ENCODE measurements at places on chromosomes 6 and 20. TPM values are rescaled to one million over a fixed set of nuclear protein-coding genes. Genes with fewer than 3 reads are reported as not detected.
A peak's percentile ranks its signal among the peaks of the same experiment; 100 is the strongest.

GRCh38 chr20:32501709-32502108 lies 83.4 kb downstream of the NOL4L start:
- DNase-seq: no peak

- no peak for DNase-seq
Measured at GRCh38 chr6:41425511-41425910, 90.1 kb downstream of the NCR2 start.

DNA sequence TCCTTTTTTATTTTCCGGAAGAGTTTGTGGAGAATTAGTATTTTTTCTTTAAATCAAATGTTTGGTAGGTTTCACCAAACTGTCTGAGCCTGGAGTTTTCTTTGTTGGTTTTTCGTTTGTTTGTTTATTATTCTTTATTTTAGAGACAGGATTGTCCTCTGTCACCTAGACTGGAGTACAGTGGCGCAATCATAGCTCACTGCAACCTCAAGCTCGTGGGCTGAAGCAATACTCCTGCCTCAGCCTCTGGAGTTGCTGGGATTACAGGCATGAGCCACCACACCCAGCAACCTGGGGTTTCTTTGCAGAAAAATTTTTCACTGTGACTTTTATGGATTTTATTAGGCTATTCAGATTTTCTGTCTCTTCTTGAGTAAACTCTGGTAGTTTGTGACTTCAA lies 120.2 kb upstream of the LOC128125822 start:
- no peak for DNase-seq

DNA sequence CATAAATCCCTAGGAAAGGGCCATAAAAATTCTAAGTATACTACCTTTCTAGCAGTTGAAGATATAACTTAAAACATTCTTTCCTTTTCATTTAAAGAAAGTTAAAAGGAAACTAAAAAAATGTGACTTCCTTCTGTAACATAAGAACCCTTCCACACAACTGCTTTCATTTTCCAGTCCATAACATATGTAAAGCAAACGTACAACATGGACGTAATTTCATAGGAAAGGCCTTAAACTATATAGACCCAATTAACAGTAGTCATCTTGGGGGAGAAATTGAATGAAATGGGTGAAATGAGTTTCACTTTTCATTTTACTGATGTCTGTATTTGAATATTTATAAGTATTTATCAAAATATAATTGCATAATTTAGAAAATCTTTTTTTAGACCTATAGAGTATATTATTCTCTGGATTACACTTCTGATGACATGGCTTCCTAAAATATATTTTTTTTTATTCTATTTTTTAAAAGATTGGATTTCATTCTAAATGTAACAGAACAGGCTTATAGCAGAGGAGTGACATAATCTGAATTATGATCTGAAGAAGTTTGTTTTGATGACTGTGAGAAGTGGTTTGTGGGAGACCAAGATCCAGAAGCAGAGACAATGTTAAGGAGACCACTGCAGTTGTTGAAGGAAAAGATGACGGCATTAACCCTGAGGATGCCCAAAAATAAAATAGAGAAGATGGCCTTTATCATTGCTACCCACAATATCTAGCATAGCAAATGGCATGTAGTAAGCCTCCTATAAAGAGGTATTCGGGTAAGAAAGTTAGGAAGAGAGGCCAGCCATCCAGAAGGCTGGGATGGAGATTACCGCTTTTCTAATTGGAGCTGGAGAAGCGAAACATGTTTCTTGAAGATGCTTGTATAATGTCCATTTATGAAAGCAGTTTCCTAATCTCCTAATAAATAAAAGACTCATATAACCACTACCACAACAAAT lies 260.4 kb downstream of the PTPRK start:
- DNase-seq: no peak

DNA sequence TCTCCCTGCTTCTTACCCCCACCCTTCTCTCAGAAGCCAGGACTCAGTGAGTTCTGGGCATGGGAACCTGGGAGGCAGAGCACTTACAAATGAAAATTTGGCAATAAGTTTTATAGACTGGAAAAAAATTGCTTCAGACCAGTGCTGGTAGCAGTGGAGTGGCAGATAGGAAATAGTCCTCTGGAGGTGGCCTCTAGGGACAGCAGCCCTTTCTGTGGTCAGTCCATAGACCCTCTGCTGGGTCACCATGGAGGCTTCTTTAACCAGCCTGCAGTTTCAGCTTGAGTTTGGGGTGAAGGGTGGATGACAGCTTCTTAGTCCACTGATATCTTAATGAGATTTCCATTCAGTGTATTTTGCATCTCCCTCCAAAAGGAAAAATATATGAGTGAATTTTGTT lies 179.1 kb downstream of the ARID1B start:
- DNase-seq: no peak

- peak; percentile 12 for DNase-seq
Measured at GRCh38 chr6:118495485-118496280, 52.4 kb upstream of the PLN start.

- DNase-seq: no peak
Measured at GRCh38 chr6:24147511-24148153, 21.6 kb downstream of the NRSN1 start.

- no peak for DNase-seq
Measured at GRCh38 chr6:158752613-158753012, 66.6 kb downstream of the EZR start.

DNA sequence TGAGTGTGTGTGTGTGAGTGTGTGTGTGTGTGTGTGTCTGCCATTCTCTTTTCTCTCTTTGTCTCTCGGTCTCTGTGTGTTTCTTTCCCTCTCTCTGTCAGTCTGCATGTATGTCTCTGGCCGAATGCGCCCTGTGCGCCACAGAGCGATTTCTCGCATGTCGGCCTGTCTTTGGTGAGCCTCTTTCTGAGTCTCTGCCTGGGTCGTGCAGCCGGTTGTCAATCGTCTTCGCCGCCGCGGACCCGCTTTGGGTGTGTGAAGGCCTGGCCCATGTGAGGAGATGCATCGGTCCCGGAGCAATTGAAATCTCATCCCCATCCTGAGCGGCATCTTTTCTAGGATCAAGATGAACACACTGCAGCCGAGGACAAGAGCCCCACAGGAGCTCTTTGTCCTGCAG lies 1567.2 kb upstream of the DEFB115 start:
- no peak for DNase-seq

DNA sequence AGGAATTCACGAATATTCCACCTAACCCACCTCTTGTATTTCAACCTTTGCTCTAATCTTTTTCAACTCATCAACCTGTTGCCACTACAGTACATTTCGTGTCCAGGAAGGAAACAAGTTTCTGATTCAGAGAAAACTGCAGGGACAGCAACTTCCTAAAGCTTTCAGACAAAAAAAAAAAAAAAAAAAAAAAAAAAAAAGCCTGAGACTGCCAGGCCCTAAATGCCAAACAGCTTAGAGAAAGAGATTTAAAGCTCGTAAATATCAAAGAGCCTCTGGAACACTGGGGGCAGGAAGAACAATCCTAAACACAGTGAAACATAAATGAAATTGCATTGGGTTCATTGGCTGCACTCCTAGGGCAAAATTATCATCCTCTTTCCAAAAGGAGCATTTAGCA lies 411.2 kb upstream of the SPTLC3 start:
- no peak for DNase-seq

DNA sequence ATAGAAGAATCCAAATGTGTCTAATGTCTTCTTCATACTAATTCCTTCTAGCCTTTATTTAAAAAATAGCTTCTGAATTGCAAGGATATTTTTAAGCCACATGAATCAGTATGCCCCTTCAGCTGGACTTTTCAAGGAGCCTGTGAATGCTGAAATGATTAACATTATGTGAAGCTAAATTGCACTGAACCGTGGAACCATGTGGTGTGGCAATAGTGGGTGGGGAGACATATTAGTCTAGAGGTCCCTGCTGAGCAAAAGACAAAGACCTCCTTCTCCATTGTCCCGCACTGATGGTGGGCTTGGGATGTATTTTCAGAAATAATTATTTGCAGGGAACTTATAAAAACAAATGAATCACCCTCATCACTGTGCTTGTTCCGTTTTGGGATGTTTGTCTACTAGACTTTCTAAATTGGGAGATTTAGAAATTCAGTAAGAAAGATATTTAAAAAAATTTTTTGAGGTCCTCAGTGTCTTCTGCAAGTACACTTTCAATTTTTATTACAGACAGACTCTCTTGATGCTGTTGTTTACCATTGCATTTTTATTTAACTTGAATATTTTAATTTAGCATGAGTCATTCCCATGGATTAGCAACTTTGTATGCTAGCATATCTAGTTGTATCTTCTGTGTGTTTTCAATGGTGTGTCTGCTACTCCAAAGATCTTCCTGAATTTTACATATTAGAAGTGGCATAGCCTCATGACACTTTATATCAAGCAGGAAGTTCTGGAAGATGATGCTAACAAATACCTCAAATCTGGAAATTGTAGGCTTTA lies 238.1 kb downstream of the LAMA2 start:
- no peak for DNase-seq

DNA sequence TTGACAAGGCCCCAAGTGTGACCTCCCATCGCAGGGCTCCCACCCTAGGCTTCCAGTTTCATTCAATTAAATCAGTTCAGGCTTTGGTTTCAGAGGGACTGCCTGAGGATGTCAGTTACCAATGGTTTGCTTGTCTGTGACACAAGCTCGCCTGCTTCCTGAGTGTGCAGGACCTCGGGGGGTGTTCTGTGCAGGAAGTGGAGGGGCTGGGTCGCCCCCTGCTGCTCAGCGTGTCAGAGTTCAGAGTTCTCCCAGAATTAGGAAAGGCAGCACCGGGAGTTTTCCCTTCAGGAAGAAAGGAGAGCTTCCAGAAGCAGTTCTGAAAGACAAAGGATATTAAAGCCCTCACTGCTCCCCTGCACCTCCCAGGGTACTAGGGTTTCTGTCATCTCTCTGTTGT lies 50.8 kb upstream of the TGM3 start:
- no peak for DNase-seq

DNA sequence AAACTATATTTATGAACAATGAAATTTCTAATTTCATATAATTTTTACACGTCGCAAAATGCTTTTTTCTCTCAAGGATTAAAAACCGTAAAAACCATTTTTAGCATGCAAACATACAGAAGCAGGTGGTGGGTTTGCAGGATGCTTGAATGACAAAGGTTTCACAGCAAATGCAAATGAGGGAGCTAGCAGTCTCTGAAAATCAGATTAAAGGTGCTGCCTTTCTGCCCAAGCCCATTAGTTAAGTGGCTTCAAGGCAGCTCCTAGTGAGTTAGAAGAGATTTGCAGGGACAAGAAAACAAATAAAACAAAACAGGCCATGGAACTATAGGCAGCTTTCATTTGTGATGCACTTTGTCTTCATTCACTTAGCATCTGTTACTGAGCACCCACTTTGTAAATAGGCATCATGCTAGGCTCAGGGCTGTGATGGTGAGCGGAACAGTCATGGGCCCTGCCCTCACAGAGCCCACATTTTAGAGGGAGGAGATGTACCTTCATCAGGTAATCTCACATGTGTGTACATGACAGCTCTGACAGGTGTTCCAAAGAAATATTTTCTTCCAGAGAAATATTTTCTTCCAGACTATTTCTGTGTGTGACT lies 29.5 kb downstream of the NAPB start:
- no peak for DNase-seq

- DNase-seq: peak; percentile 66
Measured at GRCh38 chr6:155050311-155050710, 55.2 kb downstream of the TIAM2 start.

DNA sequence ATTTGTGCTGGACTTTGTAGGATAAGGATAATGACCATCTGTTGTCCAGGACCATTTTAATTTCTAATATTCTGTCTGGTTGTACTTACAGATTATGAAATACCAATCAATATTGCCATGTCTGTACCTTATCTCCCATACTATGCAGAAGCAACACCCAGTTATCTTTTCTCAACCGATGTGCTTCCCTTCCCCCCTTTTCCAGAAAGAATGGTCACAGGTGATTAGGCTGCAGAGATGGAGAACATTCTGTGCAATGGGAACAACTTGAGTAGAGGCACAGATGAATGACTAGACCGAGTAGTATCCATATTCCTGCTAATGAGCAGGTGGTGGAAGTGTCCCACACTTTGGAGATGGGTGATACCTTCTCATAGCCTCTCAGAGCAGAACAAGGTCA lies 10.5 kb downstream of the RALY start:
- DNase-seq: no peak

DNA sequence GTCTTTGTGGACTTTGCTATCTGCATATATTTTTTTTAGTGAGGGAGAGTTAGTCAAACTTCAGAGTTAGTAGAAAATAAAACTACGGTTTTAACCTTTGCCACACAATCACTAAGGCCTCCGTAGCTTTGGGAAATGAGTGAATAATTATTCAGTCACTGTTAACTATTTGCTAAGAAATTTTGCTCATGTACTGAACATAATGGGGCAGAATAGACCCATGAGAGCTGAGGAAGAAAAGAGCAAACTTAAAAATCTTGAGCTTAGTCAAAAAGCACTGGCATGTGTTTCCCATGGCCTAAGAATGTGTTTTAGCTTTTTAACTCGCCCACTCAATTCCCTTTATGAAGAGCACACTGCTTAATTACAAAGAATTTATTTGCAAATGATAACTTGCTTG lies 60.4 kb upstream of the SUPT3H start:
- DNase-seq: no peak

GRCh38 chr6:74735304-74735703 lies 470.5 kb downstream of the COL12A1 start:
- DNase-seq: no peak

The OXT gene
- total RNA-seq: 0.40 TPM

The ADTRP gene
- 29.6 TPM for total RNA-seq

The DEFB124 gene
- total RNA-seq: not detected

The CCDC170 gene
- not detected for total RNA-seq

The ZBTB46 gene
- 0.88 TPM for total RNA-seq

The C20orf144 gene
- total RNA-seq: 0.27 TPM

The SIM1 gene
- total RNA-seq: not detected

The EEF1E1 gene
- 74.6 TPM for total RNA-seq

The HLA-DQA1 gene
- total RNA-seq: 0.61 TPM

The FLRT3 gene
- not detected for total RNA-seq
